ENCODE measurements at places on chromosomes 16 and 17.

GRCh38 chr17:79907217-79907715 lies 68.0 kb upstream of the CBX4 start:
- DNase-seq = no peak

DNA sequence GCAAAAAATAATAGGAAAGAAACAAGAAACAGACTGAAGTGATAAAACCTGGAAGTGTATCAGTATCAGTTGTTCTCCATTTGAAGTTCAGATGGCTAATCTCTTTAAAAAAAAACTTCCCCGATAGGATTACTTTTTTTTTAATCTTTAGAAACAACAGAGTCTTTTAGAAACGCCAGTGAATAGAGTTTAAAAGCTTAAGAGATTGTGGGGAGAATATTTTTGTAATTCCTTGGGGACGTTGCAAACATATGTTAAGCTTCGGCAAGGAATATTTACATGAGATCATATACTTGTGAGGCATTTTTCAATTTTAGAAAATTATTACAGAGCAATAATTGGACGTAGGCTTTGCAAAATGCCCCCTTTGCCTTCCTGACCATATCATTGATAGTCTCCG lies 13.2 kb downstream of the MAF start:
- DNase-seq = no peak

DNA sequence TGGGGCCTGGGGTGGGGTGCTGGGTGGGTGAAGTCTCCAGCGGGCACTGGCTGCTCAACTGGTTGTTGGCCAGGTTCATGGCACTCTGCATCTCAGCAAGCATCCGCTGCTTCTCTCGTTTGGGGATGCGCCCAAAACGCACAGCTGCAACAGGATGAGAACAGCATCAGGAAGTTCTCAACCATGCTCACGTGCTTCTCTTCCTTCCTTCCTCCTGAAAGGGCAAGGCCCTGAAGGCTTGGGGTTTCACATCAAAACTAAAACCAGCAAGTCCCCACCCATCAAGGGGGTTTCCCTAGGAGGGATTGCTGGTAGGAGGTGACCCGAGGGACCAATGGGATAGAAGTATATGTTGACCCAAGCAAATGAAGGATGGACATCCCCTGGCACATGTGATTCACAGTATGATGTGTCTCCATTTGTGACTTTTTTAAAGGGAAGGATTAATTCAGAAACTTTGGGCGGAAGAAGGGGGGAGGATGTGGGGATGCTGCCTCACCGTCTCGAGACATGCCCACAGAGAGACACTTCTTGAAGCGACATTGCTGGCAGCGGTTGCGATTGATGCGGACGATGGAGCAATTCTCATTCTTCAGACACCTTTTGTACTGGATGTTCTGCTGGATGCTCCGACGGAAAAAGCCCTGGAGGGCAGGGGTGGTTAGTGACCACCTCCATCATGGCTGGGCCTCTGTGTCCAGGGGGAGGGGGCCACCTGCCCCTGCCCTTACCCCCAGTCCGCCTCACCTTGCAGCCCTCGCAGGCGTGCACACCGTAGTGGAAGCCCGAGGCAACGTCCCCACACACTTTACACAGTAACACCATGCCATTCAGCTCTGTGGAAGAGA lies 4.2 kb downstream of the NR1D1 start:
- no peak for DNase-seq

GRCh38 chr16:85329059-85329812 lies 217.0 kb upstream of the CIBAR2 start:
- DNase-seq = no peak

DNA sequence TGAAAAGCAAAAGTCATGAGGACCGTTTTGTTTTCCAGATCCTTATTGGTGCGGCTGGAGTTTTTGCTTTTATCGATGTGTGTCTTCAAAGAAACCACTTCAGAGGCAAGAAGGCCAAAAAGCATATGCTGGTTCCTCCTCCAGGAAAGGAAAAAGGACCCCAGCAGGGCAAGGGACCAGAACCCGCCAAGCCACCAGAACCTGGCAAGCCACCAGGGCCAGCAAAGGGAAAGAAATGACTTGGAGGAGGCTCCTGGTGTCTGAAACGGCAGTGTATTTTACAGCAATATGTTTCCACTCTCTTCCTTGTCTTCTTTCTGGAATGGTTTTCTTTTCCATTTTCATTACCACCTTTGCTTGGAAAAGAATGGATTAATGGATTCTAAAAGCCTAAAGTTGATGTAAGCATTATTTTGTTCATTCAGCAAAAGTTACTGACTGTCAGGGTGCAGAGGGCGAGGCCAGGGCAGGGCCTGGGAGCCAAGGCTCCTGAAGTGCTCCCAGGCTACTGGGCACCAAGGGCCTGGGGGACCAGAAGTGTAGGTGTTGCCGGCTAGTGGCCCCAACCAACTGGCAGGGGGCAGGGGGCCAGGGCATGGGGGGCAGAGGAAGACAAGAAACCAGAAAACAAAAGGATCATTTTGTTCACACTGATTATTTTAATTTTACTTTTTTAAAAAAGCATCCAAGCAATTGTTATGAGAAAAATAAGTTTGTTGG lies 8.8 kb downstream of the CMTM2 start:
- no peak for DNase-seq
